ENCODE measurements at places on chromosomes 16 and 17. TPM values are rescaled to one million over a fixed set of nuclear protein-coding genes. Genes with fewer than 3 reads are reported as not detected.

C16orf92 gene
- total RNA-seq, result not detected

PLD6 gene
- total RNA-seq, result 15.4 TPM

DNA sequence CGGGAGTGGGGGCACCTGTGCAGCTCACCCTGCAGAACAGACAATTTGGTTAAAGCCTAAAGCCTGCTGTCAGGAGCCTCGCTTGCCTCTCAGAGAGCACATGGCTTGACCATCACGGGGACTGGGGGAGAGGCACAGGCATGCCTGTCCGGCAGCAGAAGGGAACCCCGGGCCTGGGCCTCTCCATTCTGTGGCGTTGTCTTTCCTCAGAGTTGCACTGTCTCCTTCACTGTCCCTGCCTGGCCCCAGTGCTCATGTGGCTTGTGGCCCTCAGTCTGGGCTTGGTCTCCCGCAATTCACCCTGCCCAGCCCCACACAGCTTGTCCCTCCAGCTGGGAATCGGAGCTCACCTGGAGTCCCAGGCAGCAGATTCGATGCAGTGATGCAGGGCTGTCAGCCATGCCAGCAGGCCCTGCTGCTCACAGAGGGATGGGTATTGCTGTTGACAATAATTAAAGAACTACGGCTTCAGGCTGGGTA, 189.9 kb downstream of the SEC14L1 start:
- H3K27ac ChIP-seq, result no peak overlapping the region
- no peak overlapping the region for H3K4me3 ChIP-seq
- no peaks in the 10 kb centered on the region for H3K27me3 ChIP-seq
- no peak for DNase-seq
- H3K4me1 ChIP-seq, result peaks cover 30% of the 10 kb centered on the region

GRCh38 chr17:73534209-73534909, 109.9 kb downstream of the SDK2 start:
- no peaks in the 10 kb centered on the region for H3K27me3 ChIP-seq
- no peaks in the 10 kb centered on the region for H3K36me3 ChIP-seq
- DNase-seq, result no peak
- no peaks in the 10 kb centered on the region for H3K4me1 ChIP-seq
- no peak overlapping the region for H3K27ac ChIP-seq
- H3K4me3 ChIP-seq, result no peak overlapping the region

DNA sequence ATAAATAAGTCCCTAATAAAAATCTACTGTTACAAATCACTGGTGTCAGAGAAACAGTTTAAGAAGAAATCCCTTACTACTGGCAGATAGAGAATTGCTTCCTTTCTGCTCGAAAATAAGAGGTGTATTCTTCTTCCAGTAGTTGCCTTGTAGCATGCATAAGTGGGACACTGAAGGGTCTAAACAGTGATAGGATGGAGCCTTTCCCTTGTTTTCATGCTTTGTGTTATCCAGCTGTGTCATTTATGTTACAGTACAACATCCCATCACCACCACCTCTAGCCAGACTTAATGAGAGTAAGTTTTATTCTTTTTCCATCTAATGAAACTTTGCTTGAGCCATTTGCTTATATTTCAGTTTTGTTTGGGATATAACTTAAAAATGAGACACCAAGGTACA, 54.3 kb downstream of the NLK start:
- no peak for DNase-seq
- no peaks in the 10 kb centered on the region for H3K27me3 ChIP-seq
- no peaks in the 10 kb centered on the region for H3K36me3 ChIP-seq
- peaks cover 10% of the 10 kb centered on the region for H3K4me1 ChIP-seq

GRCh38 chr17:82117139-82118090, 19.4 kb upstream of the FASN start:
- DNase-seq, result no peak
- H3K4me1 ChIP-seq, result no peaks in the 10 kb centered on the region
- H3K4me3 ChIP-seq, result no peak overlapping the region
- H3K36me3 ChIP-seq, result no peaks in the 10 kb centered on the region
- H3K27ac ChIP-seq, result no peak overlapping the region

DNA sequence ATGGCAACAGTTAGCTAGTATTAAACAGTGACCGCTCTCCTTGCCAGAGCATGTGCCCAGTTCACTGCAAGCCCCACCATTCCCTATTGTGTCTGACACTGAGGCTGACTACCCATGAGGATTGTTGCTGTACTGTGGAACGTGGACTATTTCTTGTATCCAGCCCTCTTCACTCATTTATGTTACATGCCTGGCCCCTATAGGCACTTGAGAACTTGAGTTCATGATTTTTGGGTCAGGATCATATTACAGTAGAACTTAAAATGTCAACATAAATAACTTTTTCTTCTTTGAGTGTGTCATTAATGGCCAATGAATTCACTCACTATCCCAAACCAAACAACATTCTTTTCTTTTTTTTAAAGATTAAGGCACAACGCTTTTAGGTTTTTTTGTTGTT, 55.7 kb downstream of the LYRM1 start:
- H3K4me3 ChIP-seq, result no peak overlapping the region
- H3K27me3 ChIP-seq, result no peaks in the 10 kb centered on the region
- no peak overlapping the region for H3K27ac ChIP-seq
- H3K36me3 ChIP-seq, result no peaks in the 10 kb centered on the region
- no peak for DNase-seq

DNA sequence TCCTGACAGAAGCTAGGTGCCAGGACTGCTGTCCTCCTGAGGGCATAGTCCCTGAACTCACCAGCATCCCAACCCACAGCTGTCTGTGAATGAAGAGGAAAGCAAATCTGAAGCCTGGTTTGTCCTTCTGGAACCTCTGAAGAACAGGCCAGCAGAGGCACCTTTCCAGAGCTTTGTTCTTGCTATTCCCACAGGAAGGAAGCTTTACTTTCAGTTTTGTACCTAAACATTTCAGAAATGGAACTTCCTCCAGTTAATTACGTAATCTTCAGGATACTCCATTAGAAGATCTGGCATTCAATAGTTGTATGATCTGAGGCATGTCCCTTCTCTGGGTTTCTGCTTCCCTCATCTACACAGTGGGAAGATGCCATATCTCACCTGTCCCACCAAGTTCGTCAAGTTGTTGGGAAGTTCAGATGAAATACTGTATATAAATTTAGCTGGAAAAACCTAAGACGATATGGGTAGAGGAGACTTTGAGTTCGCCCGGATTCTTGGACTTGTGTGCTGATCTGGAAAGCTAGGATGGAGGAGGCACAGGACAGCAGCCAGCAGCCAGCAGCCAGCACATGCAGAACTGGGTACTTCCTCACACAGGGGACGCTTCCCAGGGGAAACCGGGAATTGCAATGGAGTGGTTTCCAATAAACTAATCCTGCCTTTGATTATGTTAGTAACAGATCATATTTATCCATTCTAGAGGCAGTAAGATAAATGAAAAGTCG, 22.4 kb downstream of the NXPH3 start:
- peaks cover 15% of the 10 kb centered on the region for H3K36me3 ChIP-seq
- no peak overlapping the region for H3K4me3 ChIP-seq
- no peaks in the 10 kb centered on the region for H3K27me3 ChIP-seq
- no peak overlapping the region for H3K27ac ChIP-seq

DNA sequence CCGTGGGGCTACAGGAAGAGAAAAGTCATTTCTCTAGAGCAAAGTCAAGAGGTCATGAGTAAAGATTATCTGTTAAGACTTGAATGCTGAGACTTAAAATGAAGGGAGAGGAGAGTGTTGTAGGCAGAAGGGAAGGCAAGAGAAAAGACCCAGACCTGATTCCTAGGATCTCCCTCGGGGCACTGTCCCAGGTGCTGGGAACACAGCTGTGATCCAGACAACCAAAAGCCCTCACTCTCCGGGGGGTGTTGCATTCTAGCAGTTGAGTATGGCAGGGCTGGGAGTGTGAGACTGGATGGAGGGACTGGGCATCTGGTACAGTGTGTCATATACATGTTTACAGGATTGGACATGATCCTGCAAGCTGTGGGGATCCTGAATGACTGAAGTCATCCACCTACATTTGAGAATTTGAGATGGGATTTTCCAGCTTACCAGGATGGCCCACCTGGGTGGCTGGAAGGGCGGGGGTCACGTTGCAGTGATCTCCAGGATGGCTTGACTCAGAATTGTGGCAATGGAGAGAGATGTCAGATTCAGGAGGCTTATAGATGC, 29.1 kb downstream of the ARSG start:
- H3K27me3 ChIP-seq, result no peaks in the 10 kb centered on the region
- no peak overlapping the region for H3K27ac ChIP-seq
- no peak overlapping the region for H3K4me3 ChIP-seq
- DNase-seq, result no peak
